Stimulated activated CD8-positive, alpha-beta memory T cell treated with anti-CD3 and anti-CD28 coated beads, Interleukin-7, amount 100 ng/mL, for 48 hours (primary cell): ENCODE measurements at places on chromosomes 2 and 18.

DNA sequence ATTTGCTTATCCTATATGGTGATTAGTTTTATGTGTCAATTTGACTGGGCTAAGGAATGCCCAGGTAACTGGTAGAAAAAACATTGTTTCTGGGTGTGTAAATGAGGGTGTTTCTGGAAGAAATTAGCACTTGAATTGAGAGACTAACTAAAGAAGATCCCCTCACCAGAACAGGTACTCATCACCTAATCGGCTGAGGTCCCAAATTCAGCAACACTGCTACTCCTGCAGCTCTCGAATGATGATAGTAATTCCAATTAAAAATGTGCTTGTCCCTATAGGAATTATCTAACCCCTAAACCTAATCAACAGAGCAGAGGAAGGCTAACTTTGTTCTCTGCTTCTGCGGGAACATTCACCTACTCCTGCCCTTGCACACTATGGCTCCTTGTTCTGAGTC, 464.5 kb upstream of the CHST9 start:
- DNase-seq, result no peak

- no peak for DNase-seq
These were observed 3.4 kb upstream of the IGFBP2 start for GRCh38 chr2:216629784-216630183.

DNA sequence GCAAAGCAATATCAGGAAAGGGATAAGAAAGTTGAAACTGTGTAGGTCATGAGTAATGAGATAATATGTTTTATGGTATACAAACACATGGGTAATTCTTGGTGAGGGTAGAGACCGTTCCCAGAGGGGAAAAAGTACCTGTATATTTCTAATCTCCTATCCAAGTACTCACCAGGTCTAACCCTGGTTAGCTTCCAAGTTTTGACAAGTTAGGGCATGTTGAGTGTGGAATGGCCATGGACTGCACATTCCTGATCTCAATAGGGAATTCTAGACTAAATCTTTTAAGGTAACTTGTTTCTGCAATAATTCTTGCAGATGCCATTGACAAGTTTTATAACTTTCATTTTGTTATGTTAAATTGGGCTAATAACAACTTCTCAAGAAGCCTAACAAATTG, 216.6 kb downstream of the SPAG16 start:
- no peak for DNase-seq

DNA sequence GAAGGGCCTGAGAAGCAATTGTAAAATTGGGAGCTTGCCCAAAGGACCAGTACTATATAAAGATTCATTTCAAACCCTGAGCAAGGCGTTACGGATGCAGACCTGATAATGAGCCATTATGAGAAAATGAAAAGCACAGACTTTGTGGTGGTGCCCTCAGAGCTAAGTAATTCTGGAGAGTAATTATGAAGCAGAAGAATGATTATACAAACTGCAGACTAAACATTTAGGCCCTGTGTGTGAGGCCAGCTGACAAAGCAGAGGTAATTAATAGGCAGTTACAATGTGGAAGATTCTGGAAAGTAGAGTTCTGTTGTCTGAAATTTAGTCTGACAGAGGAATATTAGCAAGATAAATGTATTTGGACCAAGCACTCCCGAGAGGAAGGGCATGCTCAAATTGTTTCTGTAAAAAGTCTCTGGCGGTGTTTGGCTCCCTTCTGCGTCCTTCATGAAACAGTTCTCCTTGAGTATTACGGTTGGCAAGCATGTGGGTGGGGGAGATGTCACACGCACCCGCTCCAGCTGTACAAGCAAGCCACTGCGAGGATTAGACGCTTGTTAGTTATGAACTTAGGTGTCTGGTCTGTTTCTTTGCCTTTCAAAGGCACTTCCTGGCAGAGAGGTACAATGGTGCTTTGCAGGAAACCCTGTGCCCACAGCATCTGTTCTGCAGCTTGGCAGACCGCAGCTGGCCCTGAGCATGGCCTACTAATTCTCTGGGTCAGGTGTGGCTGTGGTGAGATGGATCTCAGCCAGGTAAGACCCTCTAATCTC, 45.5 kb downstream of the CDC42EP3 start:
- no peak for DNase-seq

DNA sequence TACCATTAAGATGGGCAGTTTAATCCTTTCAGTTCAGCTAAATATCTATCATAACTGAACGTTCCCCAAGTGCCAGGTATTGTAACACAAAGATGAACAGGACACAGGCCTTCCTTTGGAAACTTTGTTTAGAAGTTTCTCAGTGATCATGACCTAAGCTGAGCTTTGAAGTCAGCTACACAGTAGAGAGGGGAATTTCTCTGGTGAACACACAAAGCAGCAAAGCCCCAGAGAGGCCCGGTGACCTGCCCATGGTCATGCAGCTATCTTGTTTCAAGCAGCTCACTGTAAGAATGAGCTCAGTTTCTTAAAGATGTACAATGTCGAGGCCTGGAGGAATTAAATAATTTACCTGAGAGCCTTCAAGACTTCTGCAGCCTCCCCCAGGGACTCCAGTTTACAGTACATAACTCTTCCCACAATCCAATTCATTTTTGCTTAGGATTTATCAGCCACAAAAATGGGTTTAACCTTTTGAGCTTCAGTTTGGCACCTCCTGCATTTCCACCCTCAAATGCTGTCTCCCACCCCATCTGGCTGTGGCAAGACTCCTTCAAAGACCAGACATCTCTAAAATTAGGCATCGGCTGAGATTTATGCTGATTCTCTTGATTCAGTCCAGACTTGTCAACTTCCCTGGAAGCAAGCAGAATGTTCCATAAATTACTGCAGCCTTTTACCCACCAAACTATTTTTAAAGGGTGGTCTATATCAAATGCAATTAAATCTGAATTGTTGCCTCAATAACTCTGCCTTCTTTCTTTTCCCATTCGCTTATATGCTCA, 325.6 kb downstream of the TXNL1 start:
- DNase-seq, result no peak

DNA sequence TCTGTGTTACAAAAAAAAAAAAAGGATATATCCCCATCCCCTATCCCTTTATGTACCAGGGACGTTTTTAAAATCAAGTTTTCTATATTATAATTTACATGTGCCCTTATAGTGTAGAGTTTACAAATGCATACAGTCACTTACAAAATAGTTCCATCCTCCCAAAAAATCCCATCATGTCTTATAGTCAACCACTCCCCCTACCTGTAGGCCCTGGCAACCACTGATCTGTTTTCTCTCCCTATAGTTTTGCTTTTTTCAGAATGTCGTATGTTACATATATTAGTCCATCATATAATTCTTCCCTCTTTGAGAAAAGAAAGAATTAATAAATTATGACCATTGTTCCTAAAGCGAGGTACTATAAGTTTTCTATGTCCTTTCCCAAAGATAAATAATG, 17.8 kb downstream of the CFAP210 start:
- no peak for DNase-seq

DNA sequence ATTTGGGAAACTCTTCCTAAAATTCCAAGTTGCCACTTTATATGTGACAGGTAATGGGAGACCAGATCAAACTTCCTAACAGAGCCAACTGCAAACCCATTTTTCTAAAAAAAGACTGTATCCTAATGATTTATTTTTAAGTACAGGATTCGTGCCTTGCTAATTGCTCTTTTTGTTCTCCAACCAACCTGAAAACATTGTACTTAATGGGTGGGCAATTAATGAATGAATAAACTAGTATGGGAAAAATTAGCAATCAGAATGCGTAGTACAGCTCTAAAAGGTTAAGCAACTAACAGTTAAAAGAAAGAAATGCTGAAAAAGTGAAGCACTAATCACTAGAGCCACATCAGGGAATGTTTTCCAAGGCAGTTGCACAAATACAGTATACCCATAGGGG, 217.2 kb upstream of the KCNJ3 start:
- no peak for DNase-seq

DNA sequence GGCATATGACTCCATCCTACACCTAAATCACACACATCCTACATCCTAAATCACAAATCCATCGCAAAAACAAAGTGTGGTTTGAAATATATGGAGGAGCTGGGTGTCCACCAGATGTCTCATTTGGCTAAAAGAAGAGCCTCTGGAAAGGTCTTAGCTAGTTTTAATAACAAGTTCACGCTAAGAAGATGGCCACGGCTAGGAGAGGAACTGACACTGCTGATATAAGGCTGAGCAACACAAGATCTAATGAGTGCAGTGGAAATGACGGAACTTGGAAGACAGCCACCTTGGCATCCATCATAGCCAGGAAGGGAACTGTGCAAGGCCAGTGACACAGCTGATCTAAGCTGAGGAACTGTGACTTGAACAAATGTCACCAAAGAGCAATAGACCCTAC, 60.0 kb upstream of the AGAP1 start:
- no peak for DNase-seq

DNA sequence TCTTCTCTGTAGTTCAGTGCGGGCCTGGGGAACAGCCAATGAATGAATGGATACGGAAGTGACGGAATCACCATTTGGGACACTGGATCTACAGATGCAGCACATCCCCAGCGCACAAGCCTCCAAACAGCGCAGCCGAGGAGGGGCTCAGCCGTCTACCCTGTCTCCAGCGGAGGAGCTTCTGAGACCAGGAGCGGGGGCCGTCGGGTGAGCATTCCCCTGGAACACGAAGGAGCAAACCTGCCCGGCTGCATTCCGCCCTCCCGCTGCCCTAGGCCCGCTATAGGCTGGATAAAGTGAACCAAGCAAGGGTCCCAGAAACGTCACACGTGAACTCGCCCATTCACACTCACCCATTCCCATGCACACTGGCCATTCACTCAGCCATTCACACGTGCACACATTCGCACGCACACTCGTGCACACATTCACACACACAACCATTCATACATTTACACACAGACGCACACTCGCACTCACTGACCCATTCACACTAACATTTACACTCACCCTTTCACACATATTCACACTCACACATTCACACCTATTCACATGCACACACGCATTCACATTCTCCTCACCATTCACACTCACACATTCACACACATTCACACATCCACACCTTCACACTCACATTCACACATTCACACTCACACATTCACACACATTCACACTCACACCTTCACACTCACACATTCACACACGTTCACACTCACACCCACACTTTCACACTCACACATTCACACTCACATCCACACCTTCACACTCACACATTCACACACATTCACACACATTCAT, 63.4 kb downstream of the BIN1 start:
- no peak for DNase-seq

DNA sequence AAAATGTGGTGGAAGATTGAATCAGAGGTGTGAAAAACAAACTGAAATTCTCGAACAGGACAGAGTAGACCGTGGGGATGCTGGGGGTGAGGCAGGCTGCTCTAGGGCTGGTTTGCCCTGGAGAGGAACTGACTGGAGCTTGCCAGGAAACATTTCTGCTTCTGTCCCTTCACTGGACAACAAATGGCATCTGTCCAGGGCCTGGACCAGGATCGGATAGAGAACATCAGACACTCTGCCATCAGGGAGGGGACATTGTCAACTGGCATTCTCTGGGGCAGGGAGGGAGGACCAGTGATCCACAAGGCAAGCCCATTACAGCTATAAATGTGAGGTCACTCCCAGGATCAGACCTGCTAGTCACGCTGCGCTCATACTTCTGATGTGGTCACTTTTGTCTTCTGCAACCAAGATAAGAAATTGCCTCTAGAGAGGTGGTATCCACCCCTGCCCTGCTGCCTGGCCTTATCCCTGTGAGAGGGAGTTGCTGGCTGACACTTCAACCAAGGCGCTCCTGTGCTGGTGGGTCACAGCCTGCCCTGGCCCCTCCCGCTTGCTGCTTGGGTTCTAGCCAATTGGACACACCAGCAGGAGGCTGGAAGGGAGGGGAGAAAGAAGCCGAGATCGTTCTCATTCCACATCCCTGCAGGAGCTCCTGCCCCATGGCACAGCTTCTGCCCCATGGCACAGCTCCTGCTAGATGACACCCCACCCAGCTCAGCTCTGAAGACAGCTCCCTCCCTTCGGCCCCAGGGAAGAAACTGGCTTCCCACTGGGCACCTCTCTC, 8.7 kb downstream of the NPPC start:
- DNase-seq, result no peak

- DNase-seq, result no peak
These were observed 258.5 kb downstream of the PTGR3 start for GRCh38 chr18:74950479-74950878.

- no peak for DNase-seq
These were observed 36.0 kb downstream of the SERTAD2 start for GRCh38 chr2:64617631-64618151.

DNA sequence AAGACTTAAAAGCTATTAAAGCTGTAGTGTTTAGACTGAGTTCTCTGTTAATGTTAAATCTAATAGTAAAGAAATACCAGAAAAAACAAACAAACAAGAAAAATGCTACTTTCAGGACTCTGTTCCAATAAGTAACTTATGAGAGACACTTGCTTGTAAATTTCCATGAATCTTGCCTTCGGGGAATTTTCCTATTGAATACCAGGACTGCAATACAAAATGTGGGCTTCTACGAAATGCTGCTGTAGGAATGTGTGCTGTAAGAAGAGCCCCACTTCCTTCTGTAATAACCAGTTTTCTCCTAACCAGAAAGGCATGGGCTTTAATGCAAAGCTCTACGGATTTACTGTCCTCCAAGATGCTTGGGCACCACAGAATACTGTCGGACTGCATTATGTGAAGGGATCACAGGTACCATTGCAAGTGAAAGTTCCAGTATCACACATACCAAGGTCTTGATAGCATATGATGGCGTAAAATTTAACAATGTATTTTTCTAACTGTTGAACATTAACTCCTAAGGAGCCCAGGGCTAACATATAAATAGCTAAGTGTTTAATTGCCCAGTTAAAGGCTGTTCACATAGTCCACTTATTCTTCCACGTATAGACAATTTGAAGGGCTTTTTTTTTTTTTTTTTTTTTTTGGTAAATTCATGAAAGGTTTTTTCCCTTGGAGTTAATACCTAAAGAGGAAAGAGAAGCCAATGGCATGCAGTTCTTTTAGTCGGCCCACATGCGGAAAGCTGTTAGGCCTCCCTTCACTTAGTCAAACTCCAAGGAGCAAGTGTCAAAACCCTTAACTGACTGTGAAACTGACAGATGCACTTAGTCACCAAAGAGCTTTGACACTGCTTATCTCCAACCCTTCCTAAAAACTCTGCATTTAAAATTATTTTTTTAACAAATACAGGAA, 564.0 kb upstream of the POU3F3 start:
- no peak for DNase-seq

- DNase-seq, result no peak
These were observed 350.8 kb upstream of the NT5C1B start for GRCh38 chr2:18940184-18940583.

DNA sequence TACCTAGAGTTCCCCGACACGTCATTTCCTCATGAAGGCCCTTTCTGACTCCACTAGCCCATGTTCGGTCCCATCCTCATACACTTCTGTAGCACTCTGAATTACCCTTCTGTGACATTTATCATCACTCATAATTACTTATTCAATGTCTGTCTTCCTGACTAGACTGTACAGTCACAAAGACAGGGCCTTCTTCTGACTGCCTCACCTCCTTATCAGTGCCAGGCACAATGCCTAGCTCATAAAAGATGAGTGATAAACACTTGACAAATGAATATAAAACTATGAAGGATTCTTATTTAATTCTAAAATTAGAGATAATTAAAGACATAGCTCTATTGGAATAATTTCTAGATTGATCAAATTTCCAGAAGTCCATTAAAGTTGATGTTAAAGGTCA, 1.4 kb upstream of the UBXN4 start:
- no peak for DNase-seq
